ENCODE measurements at places on chromosomes 1 and 21. TPM values are rescaled to one million over a fixed set of nuclear protein-coding genes. Genes with fewer than 3 reads are reported as not detected.
A peak's percentile ranks its signal among the peaks of the same experiment; 100 is the strongest.

- peak; percentile 46 for DNase-seq
Observed at GRCh38 chr21:33976082-33977016, 60.7 kb upstream of the ATP5PO start.

DNA sequence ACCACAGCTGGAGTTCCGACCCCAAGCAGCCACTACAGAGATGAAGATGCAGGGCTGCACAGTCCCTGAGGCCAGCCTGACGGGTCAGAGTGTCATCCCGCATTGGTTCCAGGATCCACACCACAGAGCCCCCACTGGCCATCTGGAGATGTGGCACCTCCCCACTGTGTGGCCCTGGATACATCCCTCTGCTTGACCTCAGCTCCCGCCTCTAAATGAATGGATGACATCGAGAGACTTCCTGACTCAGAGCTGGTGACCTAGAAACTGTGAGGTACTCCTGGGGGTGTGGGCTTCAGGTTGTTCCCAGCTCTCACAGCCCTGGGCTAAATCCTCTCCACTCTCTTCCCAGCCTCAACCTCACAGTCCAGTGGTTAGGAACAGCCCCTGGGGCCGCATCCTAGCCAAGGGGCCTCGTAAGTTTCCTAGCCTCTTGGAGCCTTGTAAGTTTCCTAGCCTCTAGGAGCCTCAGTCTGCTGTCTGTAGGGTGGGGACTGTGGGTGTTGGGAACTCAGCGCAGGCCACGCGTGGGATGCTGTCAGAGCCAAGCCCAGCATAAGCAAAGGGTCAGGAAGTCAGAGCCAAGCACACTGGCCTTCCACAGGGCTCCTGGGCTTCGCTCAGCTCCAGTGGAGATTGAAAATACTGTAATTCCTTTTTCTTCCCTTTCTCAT, 87.5 kb upstream of the RUNX3 start:
- DNase-seq = no peak

- no peak for DNase-seq
Observed at GRCh38 chr1:91092503-91092902, 70.7 kb upstream of the ZNF644 start.

DNA sequence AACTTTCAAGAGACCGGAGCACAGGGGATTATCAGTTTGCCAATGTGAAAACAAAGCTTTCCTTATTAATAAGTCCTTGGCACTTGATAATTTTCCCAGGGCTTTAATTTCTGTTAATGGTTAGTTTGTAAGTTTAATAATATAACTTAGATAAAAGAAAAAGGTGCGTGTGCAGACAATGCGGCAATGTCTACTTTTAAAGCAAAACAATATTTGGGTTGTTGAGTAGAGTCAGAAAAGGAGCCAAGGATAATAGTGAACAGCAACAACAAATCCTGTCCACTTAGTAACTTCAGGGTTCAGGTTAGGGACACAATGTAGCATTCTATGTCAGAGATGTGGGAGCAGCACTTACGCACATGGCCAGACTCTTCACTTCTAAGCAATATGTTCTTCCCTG, 469.6 kb upstream of the NFIA start:
- no peak for DNase-seq

DNA sequence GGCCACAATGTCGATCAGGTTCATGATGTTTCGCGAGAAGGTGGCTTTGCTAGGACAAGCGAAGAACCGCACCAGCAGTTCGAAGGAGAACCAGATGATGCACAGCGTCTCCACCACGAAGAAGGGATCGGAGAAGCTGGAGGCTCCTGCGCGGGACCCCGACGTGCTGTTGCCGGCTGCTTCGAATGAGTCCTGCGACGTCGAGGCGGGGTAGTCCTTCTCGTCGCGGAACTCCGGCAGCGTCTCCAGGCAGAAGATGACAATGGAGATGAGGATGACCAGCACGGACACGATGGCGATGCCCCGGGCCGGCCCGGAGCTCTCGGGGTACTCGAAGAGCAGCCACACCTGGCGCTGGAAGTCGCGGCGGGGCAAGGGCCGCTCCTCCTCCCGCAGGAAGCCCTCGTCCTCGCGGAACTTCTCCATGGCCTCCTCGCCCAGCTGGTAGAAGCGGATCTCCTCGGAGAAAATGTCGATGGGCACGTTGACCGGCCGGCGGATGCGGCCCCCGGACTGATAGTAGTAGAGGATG, 869 bp downstream of the KCNA3 start:
- DNase-seq = no peak

DNA sequence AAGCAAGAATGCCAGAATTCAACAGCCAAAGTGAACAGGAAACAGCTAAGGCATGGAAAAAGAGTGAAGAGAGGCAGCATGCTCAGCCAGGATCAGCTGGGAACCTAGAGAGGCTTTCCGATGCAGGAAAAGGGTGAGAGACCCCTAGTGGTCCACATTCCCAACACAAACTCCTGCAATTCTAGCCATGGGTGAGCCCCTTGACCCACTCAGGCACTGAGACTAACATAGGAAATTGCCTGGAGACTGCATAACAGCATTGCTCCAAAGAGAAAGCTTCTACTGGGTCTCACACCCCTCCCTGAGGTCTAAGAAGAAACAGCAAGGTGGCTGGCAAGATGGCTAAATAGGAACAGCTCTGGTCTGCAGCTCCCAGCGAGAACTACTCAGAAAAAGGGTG, 123.2 kb downstream of the LHX8 start:
- DNase-seq = no peak

DNA sequence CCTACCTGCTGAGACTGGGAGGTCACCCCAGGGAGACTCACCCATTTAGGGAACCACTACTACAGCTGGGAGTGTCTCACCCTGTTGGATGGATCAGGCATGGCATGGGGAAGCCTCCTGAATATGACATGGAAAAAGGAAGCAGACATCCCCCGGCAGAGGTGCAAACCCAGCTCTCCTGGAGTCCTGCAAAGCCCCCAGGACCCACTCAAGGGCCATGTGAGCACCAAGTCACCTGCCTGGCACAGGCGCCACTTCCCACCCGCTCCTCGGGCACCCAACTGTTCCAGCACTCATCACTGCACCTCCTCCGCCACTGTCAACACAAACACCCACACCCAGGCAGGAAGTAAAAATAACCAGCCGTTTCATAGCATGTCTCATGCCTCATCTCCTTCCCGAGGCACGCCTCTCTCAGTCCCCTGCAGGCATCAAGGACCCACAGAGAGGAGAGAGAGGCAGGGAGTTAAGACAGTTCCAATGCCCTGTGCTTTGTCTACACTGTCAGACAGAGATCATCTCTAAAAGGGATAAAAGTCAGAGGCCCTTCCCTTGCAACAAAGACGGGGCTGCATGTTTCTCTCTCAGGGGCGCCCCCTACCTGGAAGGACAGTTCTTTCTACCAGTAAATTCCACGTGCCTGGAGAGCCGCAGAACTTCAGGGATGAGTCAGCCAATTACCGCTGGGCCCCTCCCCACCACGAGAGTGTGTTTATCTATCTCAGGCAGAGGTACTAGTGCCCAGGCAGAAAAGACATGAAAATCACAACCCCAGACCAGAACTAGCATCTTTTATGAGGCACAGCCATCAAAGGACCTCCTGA, 150.1 kb upstream of the SOD1 start:
- DNase-seq = no peak

- DNase-seq = no peak
Observed at GRCh38 chr1:160322831-160323230, 20.2 kb downstream of the COPA start.

GRCh38 chr1:104874044-104874443, 1124.3 kb downstream of the AMY1C start:
- no peak for DNase-seq

- peak; percentile 74 for DNase-seq
Observed at GRCh38 chr1:197200272-197200899, 53.9 kb upstream of the ASPM start.

- DNase-seq = peak; percentile 44
Observed at GRCh38 chr1:89821322-89822108, 683 bp downstream of the LRRC8D start.

DNA sequence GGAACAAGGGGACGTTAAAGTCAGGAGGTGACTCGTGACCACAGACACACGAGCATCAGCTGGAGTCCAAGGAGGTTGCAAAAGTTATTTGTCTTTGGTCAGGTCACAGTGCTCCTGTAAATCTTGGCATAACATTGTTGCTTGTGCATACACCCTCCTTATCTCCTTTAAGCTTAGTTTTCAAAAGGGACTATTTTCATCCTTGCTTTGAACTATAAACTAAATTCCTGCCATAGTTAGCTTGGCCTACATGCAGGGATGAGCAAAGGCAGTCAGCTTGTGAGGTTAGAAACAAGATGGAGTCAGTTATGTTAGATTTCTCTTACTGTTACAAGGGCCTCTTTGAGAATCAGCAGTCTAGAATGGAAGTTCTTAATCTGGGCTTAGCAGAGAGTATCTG, 28.0 kb upstream of the FASLG start:
- no peak for DNase-seq

Gene SPRR2B
- not detected for total RNA-seq

GRCh38 chr1:43867976-43868740, 65.4 kb upstream of the ARTN start:
- no peak for DNase-seq

DNA sequence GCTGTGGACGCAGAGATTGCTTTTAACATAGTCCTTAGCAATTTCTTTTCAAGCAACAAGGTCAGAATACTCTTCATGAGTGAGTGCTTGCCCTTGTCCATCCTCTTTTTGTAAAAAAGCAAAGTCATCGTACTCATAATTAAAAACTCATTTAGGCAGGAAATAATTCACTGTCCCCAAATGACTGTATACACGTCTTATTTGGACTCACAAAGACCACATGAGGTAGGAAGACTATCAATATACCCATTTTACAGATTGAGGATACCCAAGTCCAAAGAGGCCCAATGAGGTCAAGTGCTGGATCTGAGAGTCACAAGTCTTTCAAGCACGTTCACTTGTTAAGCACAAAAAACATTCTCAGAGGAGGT, 13.2 kb downstream of the ITPKB start:
- DNase-seq = no peak

Gene OR2T11
- total RNA-seq = not detected

DNA sequence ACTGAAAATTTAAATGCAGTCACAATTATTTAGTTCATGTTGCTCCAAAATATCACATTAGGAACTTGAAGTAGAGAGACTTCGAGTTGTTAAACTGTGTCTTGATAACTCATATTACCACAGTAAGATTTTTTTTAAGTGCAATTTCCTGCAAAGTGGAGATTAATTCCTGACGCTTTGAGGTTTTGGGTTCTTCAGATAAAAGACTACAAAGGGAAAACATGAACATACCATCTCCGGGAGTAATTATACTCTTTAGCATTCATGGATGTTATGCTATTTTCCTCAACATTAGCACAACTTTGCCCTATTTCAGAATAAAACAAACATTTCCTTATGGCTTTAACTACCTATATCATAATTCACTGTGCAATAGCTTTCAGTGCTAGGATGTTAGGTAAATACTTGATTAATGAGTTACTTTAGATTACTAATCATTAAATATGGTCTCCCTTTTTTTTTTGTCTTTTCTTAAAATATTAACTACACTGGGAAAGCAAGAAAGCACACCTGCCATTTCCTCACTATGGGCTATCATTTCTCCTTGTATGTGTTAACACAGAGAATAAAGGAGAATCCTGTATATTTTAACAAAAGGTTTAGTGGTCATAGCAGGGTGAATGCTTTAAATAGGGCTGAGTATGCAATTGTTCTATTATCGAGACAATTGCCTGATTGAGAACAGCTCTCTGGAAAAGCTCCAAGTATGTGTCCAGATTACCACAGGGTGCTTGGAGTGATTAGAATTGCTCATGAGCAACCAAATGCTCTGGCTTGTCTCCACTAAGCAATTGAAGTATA, 252.5 kb upstream of the C1orf105 start:
- no peak for DNase-seq

DNA sequence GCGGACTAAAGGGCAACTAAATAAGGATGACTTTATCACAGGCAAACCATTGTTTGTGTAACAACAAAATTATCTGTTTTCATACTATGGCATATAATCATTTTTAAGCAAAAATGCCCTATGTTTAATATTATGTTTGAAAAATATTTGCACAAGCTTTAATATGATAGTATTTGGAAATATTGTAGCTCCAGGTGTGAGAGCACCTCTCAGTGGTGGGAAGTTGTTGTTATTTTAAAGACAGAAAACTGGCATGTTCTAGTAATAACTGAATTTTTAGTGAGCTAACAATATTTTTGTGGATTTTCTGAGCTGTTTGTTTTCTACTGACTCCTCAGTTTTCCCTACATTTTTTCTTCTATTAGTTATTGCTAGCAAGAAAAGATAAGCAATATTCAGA, 578.8 kb downstream of the KCNT2 start:
- DNase-seq = no peak

GRCh38 chr1:115807723-115808122, 33.2 kb downstream of the NHLH2 start:
- DNase-seq = peak; percentile 41

DNA sequence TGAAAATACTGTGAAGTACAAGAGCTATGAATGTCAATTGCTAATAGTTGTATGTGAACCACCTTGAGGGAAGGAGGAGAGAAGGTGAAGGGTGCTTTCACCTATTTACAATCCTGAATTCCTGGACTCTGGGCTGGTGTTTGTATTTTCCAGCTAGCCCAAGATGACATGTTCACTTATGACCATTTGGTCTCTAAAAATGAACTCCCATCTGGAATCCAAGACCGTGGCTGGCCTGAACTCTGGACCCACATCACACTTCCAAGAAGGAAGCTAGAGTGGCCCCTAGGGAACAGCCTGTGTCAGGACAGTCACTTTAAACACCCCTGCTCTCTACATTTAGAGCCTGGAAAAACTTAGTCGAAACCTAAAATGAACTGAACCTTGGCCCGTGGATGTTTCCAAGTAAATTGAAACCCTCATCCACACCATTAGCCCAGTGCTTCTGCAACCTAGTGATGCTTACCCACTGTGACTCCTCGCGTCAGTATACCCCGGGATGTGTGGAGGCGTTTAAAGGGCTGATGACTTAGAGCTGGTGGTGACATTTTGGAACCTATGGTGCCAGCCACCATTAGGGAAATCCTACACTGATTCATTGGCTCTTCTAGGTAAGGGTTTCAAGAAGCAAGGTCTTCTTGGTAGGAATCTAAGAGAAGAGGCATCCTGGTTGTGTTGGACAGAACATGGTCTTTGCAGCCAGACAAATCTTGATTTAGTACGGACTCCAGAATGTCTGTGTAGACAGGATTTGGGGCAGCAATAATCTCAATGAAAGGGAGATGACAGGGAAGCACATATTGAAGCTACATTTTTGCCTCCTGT, 171.5 kb upstream of the IRF2BP2 start:
- DNase-seq = no peak

DNA sequence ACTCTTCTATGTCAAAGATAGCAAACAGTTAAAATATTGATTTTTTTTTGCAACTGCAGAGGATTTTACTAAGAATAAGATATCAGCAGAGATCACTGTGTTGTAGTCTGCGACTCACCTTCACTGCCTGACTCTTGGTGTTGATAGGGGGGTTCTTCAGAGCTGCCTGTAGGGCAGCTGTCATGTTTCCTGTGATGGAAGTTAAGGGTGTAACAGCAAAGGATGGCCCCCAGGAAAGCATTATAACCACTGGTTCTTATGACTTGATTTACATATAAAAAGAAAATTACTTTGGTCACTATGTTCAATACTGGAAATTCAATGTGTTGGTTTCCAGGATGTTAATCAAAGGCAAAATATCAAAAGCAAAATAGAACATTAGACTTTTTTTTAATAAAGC, 2.6 kb downstream of the ARPC5 start:
- DNase-seq = no peak

Data from lung (tissue), 17 donors.